Epithelial cell of alveolus of lung (primary cell): ENCODE measurements at places on chromosomes 5 and 9. TPM values are rescaled to one million over a fixed set of nuclear protein-coding genes. Genes with fewer than 3 reads are reported as not detected.

Gene ADGRD2
- not detected in 2 replicates for total RNA-seq

Gene CCDC192
- not detected in 2 replicates for total RNA-seq

Gene PDE8B
- 0.13 and 1.2 TPM in 2 replicates for total RNA-seq

Gene TMEM215
- not detected in 2 replicates for total RNA-seq

Gene C5orf34
- 3.6 and 8.2 TPM in 2 replicates for total RNA-seq

Gene PCDHGC5
- 0.78 and 1.1 TPM in 2 replicates for total RNA-seq

Gene GLE1
- total RNA-seq: 27.0 and 27.8 TPM in 2 replicates

Gene PTGES2
- total RNA-seq: 55.6 and 70.1 TPM in 2 replicates

Gene SLC45A2
- not detected in 2 replicates for total RNA-seq
